Mammary epithelial cell (primary cell): ENCODE measurements at places on chromosomes 6 and 20.

- DNase-seq: no peak
Measured at GRCh38 chr6:133697666-133698065, 191.2 kb upstream of the TCF21 start.

GRCh38 chr6:1958257-1958656 is 287.1 kb downstream of the GMDS start:
- DNase-seq: peak; percentile 85

- DNase-seq: peak; percentile 76
Measured at GRCh38 chr6:130675072-130675471, 152.1 kb upstream of the SMLR1 start.

- DNase-seq: no peak
Measured at GRCh38 chr20:46275091-46275490, 33.2 kb downstream of the CDH22 start.

DNA sequence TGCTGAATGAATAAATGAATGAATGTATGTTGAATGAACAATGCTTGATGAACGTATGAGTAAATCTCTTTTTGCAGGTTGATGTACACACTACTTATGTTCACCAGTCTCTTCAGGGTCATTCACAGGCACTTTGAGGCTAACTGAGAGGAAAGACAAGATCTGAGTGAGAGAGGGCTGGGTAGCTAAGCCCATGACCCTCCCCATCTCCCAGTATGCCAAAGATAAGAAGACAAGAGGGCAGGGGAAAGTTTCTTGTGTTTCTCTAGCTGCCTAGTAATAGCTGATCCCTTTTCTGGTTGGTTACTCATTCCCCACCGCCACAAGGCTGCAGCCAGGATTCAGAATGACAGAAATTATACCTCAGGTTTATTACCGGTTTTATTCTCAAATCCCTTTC is 90.7 kb downstream of the CEP57L1 start:
- DNase-seq: no peak

GRCh38 chr20:64114356-64114971 is 7.1 kb upstream of the NPBWR2 start:
- DNase-seq: no peak

DNA sequence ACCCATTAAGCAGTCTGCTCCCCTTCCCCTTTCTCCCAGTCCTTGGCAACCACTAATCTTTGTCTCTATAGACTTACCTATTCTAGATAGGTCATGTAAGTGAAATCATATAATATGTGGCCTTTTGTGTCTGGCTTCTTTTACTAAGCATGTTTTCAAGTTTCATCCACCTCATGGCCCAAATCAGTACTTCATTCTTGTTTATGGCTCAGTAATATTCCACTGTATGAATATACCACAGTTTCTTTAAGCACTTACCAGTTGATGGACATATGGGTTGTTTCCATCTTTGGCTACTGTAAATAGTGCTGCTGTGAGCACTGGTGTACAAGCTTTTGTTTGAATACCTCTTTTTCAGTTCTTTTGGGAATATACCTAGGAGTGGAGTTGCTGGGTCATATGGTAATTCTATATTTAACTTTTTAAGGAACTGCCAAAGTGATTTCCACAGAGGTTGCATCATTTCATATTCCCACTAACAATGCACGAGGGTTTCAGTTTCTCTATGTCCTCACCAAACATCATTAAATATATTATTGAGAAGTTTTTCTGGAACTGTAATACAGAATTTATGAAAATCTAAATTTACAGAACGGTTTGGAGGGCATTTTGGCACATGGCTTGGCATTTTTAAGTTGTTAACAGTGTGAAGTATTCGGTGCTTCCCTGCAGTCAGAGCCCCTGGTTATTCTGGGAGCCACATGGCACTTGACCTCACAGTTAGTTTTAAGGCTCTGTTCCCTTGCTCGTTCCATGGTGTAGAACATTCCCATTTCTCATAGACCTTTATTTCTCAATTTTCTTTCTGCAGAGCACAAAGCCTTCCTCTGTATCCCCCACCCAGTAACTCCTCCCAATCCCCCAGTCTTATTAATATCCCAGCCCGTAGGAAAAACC is 27.0 kb upstream of the DTNBP1 start:
- no peak for DNase-seq

GRCh38 chr20:57361517-57361916 is 10.5 kb downstream of the RAE1 start:
- DNase-seq: peak; percentile 81

GRCh38 chr6:44800171-44800783 is 412.8 kb downstream of the CDC5L start:
- peak; percentile 48 for DNase-seq

- no peak for DNase-seq
Measured at GRCh38 chr6:109087661-109088264, 6.9 kb downstream of the SESN1 start.

DNA sequence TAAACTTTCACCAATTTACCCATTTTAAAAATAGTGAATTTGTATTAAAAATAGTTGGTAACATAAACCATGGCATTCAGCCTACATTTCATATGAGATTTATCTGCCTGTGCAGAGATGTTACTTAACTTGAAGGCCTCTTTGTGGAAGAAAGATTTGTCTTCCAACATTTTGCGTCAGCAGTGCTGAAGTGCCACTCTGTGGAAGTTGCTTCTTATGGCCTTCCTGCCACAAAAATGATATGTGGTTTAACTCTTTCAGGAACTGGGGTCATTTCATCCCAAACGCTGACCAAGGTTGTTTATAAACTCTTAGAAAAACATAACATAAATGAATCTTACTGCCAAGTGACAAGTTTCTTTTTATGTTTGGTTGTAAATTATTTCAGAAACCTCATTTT is 246.8 kb downstream of the ARID1B start:
- DNase-seq: no peak

DNA sequence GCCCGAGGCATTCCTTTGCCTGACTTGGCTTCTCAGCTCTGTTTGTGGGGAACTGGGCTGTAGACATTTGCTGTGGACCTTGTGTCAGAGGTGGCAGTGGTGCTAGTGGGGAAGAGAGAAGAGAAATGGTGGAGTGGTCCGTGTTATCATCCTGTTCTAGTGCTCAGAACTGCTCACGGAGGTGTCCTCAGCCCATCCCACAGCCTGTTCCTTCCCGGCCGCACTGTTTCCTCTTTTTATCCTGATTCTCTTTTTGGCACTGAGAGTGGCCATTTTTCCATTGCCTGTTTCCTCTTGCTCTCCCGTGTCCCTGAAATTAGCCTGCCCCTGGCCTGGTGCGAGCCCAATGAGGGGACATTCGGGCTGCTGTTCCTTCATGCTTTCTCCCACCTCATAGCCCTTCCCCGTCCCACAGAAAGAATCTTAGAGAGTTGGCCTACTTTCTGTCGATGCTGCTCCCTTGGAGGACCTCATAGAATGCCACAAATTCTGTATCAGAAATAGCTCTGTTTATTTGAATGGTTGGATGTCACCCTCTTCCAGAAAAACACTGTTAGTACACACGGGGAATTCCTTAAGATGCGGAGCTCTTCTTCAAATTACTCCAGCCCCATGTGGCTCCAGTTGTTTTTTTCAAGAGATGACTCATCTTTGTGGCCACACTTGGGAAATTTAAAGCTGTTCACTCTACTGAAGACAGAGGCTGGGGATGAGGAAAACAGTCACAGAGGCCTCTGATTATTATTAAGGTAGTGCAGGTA is 26.1 kb downstream of the FARS2 start:
- DNase-seq: peak; percentile 86

DNA sequence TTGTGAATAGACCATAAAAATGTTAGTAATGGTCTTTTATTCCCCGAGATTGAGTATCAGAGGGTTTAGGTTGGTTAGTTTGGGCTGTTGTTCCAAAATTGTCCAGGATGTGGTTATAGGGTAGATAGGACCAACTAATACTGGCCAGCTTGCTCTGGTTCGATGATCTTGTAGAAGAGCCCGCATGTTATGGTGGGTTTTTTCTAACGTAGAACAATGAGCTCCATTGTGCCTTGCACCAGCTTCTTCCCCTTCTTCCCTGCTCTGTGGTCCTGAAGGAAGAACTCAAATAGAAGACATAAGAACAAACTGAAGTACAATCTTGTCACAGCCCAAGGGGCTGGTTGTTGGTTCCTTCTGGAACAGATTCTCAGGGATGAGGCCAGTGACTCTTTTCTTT is 70.5 kb downstream of the RREB1 start:
- no peak for DNase-seq

DNA sequence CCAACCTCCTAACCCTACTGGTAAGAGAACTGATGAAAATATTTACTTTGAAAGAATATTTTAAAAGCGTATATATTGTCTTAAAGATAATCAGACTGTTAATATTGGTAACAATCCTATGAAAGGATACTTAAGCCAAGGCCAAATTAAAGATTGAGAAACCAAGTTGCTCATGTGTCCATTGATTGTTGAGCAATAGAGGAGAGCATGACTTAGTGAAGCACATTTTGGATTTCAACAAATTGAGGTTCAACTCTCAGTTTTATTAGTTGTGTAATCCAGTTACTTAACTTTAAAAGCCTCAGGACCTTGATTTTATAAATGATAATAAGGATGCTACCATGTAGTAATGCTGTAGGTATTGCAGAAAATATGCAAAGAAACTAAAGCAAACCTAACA is 56.8 kb downstream of the PRL start:
- DNase-seq: no peak

GRCh38 chr6:81979767-81980166 is 227.3 kb upstream of the TENT5A start:
- no peak for DNase-seq
